Osteoblast (primary cell): ENCODE measurements at places on chromosomes 6 and 20. TPM values are rescaled to one million over a fixed set of nuclear protein-coding genes. Genes with fewer than 3 reads are reported as not detected.
A peak's percentile ranks its signal among the peaks of the same experiment; 100 is the strongest.

- no peak overlapping the region for H3K4me3 ChIP-seq
- no peaks in the 10 kb centered on the region for H3K36me3 ChIP-seq
- peaks cover 41% of the 10 kb centered on the region for H3K4me1 ChIP-seq
- no peaks in the 10 kb centered on the region for H3K27me3 ChIP-seq
- H3K27ac ChIP-seq = peak overlapping the region; percentile 84
Observed at GRCh38 chr20:47546184-47547033, 44.7 kb downstream of the NCOA3 start.

Gene THBD
- 0.29 and 0.36 TPM in 2 replicates for total RNA-seq

GRCh38 chr20:62980970-62981369, 25.8 kb downstream of the BHLHE23 start:
- no peak for DNase-seq
- no peak overlapping the region for H3K4me3 ChIP-seq
- no peaks in the 10 kb centered on the region for H3K36me3 ChIP-seq
- H3K4me1 ChIP-seq = no peaks in the 10 kb centered on the region

DNA sequence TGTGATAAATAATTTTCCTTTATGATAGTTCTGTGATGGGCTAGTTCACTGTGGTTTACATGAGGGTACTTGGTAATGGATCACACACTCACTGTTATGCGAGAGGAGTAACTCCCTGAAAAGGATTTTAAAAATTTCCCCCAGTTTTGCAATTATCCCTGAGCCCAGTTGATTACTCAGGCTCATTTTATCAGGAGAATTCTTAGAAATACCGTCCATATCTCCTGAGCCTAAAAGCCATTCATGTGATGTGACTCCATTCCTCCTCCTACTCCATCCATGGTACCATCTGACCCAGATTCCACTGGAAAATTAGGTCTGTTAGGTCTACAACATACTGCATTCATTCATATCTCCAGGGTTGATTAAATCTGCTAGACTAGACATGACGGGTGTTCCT, 16.4 kb upstream of the IBTK start:
- H3K27me3 ChIP-seq = no peaks in the 10 kb centered on the region
- no peak for DNase-seq
- H3K27ac ChIP-seq = no peak overlapping the region
- peaks cover 16% of the 10 kb centered on the region for H3K4me1 ChIP-seq
- no peaks in the 10 kb centered on the region for H3K36me3 ChIP-seq
- H3K4me3 ChIP-seq = no peak overlapping the region

Gene TRAM2
- 129 and 155 TPM in 2 replicates for total RNA-seq

DNA sequence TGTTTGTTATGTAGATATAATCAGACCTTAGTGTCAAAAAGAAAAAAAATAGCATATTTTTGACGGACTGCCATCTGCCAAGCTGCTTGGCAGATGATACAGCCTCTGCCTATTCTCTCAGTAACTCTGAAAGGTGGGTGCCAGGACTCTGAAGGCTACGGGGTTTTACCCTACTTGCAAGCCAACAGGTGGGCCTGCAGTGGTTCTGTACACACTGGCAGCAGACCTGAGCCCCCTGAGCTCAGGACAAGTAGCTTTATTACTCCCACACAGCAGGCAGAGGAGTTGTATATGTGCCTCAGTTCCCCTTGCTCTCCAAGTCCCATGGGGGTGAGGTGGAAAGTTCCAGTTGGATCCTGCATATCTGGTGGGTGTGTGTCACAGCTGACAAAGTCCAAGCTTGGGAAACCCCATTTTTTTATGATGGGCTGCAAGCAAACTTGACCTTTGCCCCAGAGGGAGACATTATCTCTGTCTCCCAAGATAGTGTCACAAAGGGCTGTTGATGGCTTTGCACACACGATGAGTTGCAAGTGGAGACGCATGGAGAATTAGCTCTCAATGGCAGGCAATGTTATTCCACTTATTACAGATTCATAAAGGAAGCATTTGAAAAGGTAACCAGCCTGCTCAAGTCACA, 20.5 kb upstream of the AFDN start:
- H3K4me3 ChIP-seq = no peak overlapping the region
- H3K27me3 ChIP-seq = no peaks in the 10 kb centered on the region
- DNase-seq = no peak
- no peaks in the 10 kb centered on the region for H3K36me3 ChIP-seq
- no peak overlapping the region for H3K27ac ChIP-seq

Gene UNC5CL
- total RNA-seq = under 0.01 TPM in 1 of 2 replicates, not detected in the other

Gene NFKBIE
- 3.2 and 4.7 TPM in 2 replicates for total RNA-seq

GRCh38 chr6:106918115-106918514, 56.4 kb downstream of the CD24 start:
- H3K4me1 ChIP-seq = no peaks in the 10 kb centered on the region
- H3K4me3 ChIP-seq = no peak overlapping the region
- no peak for DNase-seq

GRCh38 chr20:5402903-5403531, 86.3 kb upstream of the PROKR2 start:
- H3K27ac ChIP-seq = no peak overlapping the region
- no peak overlapping the region for H3K4me3 ChIP-seq
- H3K4me1 ChIP-seq = no peaks in the 10 kb centered on the region
- H3K36me3 ChIP-seq = no peaks in the 10 kb centered on the region
- H3K27me3 ChIP-seq = no peaks in the 10 kb centered on the region
- no peak for DNase-seq

- no peaks in the 10 kb centered on the region for H3K27me3 ChIP-seq
- DNase-seq = peak; percentile 95
- H3K4me1 ChIP-seq = peaks cover 14% of the 10 kb centered on the region
- H3K27ac ChIP-seq = no peak overlapping the region
Observed at GRCh38 chr20:36744764-36745191, 1.1 kb downstream of the NDRG3 start.
